ENCODE measurements at places on chromosomes 3 and 15.
A peak's percentile ranks its signal among the peaks of the same experiment; 100 is the strongest.

DNA sequence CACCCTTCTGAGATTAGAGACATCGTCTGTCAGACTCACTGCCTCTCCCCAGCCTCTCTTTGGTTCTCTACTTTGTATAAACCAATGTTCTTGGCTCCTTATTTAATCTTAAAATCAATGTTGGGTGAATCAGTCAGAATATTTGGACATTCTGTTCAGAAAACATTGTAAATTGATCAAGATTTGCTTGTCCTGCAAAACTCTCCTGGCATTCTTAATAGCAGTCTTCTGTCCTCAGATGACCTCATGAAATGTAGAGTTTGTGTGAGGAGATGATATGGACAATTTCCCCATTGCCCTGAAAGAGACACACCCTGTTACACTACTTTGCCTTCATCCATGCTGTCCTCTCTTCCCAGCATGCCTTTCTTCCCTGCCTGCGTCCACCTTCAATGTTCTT, 33.6 kb downstream of the CD200R1L start:
- DNase-seq: no peak

DNA sequence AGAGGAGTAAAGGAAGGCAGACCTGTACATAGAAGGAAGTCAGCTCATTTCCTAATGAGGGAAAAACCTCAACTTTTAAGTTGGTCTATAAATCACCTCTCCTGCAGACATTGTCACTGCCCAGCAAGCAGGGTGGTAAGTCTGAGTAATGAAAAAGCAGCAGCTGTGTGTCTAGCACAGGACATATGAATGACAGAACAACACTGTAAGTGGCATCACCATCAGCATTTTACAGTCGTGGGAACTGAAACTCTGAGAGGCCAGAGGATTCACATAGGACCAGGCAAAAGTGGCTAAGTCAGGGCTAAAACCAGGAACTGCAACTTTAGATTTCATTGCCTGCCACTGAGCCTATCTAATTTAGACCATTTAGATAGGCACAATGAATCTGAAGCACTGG, 235.6 kb downstream of the CLSTN2 start:
- DNase-seq: no peak

GRCh38 chr3:197798863-197799262, 7.8 kb downstream of the LRCH3 start:
- no peak for DNase-seq

GRCh38 chr3:172467170-172467824, 19.0 kb upstream of the GHSR start:
- DNase-seq: peak; percentile 22

DNA sequence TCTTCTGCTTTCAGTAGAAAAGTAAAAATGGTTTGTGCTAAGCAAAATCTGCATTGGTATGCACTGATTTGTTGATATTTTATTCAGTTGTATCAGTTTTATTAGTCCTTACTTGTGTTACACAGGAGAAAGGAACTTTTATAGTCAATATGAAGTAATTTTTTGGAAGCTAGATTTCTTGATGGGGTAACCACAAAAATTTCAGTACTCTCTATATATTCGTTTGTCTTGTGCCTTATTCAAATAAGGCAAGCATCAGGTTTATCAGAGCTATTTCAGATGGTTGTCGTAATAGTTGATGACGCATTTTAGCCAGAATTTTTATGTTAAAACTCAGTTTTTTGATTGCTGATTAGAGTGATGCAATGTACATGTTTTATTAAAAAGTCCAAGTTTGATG, 50.7 kb upstream of the NIPA1 start:
- DNase-seq: no peak

GRCh38 chr3:11709782-11710181, 66.1 kb upstream of the VGLL4 start:
- DNase-seq: no peak

- no peak for DNase-seq
Observed at GRCh38 chr3:45205126-45205525, 21.0 kb downstream of the TMEM158 start.

DNA sequence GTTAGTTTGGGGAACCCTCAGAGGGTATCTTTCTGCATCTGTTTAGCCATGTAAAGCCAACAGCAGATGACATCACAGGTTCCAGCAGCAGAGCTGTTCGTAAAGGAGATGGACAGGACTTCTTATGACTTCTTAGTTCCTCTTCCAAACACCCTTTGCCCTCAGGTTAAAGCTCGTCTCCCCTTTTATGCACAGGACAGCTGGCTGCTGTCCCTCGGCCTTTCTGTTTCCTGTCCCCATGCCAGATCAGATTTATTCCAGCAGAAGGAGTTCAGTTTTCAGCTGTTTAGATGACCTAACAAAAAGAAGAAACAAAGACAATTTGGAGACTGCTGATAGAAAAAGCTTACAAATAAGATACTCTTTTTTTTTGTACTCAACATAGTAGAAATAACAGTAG, 45.1 kb downstream of the SEC22A start:
- no peak for DNase-seq

GRCh38 chr3:146449076-146449475, 20.3 kb downstream of the PLSCR2 start:
- no peak for DNase-seq

DNA sequence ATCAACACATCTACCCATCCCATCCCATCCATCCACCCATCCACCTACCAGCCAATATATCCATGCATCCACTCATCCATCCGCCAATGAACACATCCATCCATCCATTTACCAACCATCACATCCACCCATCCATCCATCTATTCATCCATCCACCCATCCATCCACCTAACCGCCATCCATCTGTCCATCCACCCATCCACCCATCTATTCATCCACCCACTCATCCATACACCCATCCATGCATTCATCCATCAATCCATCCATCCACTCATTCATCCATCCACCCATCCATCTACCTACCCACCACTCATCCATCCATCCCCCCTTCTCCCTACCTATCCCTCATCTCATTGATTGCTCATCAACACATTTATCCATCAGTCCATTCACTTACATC, 47.6 kb upstream of the SEC13 start:
- DNase-seq: no peak

DNA sequence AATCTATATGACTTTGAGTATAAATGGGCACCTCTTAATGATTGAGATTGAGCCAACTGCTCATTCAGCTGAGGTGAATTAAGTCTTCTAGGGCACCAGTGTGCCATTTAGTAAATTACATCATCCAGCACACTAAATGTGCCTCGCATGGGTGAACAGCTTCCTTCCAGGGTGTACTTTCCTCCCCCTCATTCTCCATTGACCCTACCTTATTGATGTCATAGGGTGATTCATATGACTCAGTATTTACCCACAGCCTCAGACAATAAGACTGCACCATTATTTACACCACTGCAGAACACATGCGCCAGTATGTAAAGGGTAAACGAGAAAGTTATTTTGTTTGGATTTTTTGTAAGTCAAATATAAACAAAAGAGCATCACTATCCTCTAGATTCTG, 185.2 kb upstream of the ARL6 start:
- no peak for DNase-seq

GRCh38 chr3:77079988-77080610, 40.2 kb downstream of the ROBO2 start:
- DNase-seq: peak; percentile 14

DNA sequence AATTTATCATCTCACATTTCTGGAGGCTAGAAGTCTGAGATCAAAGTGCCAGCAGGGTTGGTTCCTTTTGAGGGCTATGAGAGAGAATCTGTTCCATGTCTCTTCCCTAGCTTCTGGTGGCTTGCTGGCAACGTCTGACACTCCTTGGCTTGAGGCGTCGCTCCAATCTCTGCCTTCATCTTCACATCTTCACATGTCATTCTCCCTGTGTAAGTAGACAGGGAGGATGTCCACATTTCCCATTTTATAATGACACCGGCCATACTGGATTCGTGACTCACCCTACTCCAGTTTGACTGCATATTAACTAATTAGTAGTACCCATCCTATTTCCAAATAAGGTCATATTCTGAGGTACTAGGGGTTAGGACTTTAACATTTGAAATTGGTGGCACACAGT, 17.5 kb upstream of the ARHGAP31 start:
- DNase-seq: peak; percentile 53

GRCh38 chr3:130299531-130299930, 45.9 kb upstream of the COL6A5 start:
- DNase-seq: no peak

- DNase-seq: peak; percentile 80
Observed at GRCh38 chr3:90080988-90081387, 973.6 kb downstream of the EPHA3 start.

DNA sequence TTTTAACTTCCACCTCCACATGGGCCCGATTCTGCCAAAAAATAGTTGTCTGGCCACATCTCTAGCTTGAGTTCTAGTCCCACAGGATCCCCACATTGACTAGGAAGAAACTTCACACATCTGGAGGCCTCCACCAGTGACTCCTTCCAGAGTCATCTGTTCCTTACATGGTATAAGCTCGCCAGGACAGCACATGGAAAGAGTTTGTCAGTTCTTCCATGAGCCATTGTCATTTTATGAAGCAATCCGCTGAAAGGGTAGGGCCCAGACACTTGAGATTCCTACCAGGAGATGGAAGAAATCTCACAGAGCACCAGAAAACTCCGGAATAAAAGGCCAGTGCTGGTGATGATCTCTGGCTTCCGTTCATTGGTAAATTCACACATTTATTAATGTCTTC, 350.5 kb upstream of the ICE2 start:
- DNase-seq: peak; percentile 28

DNA sequence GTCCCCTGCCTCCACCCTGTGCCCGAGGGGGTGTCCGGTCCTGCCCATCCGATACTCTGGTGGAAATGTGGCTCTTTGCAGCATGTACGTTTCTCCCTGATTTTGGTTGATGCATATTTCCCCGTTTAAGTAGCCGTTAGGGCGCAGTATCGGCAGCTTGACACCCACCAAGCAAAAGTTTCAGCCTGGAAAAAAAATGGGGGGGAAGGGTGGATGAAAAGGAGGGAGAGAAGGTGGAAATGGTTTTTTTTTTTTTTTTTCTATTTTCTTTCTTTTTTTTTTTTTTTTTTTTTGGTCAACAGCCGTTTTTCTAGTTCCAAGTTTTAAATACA, 1.3 kb downstream of the RAP2B start:
- no peak for DNase-seq

DNA sequence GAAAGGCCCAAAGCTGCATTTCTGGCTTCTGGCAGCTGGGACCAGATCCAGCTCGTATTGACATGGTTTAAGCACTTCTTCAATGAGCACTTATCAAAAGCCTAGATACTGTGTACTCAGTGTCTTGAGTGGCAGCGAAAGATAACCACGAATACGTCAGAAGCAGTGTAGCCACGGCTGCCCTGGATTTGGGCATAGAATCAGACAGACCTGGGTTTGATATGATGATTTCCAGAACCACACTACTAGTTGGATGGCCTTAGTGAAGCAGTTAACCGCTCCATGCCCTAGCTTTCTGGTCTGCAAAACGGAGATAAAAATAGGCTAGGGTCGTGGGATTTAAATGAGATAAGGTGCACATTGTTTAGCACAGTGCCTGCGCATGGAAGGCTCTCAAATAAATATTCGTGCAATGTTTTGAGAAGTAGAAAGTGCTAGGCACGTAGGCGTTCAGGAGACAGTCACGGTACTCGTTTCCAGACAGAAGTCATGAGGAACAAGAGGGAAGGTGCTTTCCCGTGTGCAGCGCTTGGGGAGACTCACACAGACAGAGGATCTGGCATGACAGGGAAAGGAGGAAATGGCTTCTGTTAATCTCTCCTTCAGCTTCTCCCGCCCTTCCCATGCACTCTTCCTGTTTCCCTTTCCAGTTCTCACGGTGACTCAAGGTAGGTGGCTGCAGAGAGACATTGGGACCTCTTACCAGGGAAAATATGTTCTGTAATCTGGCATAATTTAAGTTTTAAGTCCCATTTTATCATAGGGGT, 70.3 kb downstream of the CCNL1 start:
- DNase-seq: peak; percentile 27

DNA sequence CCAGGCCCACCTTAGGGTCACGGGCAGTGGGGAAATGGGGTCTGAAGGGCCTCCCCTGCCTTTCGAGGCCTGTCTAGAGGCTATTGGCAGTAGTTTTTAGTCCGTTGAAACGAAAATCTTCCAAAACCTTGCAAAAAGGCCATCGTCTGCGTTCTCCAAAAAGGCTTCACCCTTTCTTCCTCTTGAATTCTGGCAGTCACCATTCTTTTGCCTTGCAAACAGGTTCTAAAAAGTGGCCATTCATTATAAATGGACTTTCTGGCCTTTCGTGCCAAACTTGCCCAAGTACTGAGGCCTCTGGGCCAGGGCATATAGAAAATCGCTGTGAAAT, 367 bp upstream of the TARS3 start:
- no peak for DNase-seq

DNA sequence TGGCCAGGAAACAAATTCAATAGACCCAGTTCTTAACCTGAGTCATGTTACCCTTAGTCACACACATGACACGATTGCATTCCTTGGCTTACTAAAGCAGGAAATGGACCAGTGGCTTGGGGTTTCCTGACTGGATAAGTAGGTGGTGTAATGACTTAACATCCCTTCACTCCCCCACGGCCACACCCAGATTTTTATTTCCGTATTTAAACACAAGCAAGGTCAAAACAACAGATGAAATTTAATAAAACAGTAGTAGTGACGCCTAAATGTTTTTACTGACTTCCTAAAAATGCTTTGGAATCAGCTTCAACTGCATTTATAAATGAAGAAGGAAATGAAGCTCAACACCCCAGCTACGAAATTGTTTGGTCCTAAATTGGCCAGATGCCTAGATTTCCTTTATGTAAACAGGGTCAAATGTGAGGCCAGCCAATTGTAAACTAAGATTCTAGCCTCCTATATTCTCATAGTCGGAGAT, 324.3 kb downstream of the CHST2 start:
- peak; percentile 83 for DNase-seq

DNA sequence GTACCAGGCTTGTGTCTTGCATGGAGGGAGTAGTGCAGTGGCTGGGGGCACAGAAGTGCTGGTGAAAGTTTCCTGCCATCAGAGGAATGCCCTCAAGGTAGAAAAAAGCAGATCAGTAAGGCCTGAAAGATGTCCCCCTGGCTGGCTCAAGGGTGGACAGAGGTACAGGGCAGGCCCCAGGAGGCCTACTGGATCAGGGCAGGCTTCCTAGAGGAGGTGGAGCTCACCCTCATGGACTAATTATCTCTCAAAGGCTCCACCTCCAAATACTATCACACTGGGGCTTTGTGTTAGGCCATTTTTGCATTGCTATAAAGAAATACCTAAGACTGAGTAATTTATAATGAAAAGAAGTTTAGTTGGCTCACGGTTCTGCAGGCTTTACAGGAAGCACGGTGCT, 7.8 kb downstream of the SPSB4 start:
- DNase-seq: no peak
